ENCODE measurements at places on chromosomes 7 and 10.

DNA sequence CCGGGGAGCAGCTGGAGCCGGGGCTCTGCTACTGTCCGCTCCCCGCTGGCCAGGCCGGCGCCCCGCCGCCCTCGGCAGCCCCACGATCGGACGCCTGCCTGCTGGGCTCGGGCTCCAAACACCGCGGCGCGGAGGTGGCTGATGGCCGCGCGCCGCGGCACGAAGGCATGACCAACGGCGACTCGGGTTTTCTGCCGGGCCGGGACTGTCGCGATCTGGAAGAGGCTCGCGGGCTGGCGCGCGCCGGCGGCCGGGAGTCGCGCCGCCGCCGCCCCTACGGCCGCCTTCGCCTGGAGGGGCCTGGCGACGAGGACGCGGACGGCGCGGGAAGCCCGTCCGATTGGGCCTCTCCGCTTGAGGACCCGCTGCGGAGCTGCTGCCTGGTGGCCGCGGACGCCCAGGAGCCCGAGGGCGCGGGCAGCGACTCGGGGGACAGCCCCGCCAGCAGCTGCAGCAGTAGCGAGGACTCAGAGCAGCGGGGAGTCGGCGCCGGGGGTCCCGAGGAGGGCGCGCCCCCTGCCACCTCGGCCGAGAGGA is 570 bp downstream of the TBC1D12 start:
- DNase-seq: peak; percentile 48

DNA sequence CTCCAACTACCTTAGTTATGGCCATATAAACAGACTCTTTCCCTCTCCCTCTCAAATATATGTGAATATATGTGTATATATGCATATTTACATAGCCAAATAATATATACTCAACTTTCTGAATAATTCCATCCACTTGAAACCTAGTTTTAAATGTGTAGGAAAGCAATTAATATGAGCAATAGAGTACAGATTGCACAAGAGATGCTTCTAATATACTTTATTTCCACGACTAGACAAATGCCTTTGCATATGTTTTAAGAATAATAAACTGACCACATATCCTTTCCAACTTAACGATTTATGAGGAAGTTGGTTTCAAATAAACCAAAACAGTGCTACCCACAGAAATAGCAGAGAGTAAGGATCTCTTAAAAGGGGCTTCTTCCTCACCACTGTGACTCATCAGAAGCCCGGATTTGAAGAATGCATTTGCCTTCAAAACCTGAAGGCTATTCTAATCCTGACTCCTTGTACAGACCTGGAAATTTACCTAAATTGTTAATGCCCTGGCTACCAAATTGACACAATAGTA is 266.3 kb downstream of the AHR start:
- peak; percentile 16 for DNase-seq

DNA sequence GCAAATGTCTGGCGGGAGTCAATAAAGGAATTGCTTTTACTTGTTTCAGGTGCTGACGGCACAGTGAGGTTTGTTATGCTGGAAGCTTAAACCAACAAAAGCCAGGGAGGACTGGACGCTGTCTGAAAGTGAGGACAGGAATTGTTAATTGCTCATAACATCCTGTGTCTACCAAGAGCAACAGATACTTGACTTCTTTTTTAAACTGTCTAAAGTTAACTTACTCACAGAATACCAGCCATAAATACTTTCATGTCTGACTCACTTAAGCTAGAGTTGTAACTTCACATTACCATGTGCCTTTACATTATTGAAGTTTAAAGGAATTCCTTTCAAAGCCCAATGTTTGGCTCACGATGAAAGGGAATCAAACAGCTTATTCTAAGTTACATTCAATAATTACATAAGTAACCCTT is 252.7 kb upstream of the SHH start:
- peak; percentile 94 for DNase-seq

- DNase-seq: no peak
Measured at GRCh38 chr10:127046975-127047877, 142.0 kb downstream of the DOCK1 start.

DNA sequence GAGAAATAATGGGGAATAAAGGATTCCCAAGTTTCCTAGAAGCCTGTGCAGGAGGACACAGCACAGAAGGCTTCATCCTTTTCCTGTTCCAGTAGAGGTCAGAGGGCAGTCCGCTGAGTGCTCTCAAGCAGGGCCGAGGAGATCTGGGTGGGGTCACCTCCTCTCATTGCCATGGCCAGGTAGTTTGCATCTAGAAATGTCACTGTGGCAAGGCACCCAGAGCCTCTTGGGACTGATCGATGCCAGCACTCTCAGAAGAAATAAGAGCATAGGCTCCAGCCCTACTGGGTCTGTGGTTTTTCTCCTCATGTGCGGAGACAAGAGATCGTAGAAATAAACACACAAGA is 7.9 kb downstream of the NUB1 start:
- DNase-seq: peak; percentile 13

DNA sequence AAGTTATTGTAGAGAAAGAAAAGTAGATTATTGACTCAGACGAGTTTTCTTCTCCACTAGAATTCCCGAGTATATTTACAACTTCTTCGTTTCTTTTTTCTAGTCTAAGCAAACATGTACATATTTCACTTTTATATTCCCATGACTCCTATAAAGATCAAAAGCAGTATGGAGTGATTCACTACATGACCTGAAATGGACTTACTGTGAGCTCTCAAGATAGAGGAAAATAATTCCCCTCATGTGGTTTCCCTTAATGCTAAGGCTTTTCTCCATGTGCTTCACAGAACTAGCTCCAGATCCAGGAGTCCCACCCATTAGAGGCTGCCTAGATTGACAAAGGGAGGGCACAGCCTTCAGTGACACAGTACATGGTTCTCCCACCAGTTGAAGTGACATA is 823.1 kb upstream of the LRRTM3 start:
- no peak for DNase-seq

DNA sequence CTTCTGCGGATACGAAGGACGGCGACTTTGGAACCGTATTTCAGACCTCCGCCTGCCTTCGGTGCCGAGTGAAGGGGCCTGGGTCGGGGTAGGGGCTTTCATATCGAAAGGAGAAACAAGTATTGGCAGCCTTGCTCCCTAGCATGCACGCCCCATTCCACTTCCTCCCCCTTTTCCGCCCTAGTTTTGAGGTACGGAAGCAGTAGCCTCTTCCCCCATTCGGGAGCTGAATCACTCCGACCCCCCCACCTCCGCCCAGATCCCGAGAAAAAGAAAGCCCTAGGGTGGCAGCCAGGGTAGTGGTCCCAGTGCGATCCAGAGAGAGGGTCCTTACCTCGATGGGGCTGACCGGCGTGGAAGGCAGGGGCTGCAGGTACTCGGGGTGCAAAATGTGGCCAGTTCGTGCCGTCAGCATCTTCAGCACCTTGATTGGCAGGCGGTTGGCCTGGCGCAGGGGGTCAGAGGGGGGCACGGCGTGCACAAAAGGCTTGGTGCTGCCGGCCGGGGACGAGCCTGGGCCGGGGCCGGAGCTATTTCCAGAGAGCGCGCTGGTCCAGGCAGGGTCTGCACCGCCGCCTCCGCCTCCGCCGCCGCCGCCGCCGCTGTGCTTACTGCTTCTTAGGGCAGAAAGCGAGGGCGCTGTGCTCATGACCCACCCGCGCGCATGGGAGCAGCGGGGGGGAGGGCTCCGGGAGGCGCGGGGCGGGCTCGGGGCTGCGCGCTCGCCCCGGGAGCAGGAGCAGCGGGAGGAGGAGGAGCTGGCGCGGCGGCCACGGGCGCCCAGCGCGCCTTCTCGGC is 594 bp downstream of the ZNF503 start:
- peak; percentile 58 for DNase-seq

DNA sequence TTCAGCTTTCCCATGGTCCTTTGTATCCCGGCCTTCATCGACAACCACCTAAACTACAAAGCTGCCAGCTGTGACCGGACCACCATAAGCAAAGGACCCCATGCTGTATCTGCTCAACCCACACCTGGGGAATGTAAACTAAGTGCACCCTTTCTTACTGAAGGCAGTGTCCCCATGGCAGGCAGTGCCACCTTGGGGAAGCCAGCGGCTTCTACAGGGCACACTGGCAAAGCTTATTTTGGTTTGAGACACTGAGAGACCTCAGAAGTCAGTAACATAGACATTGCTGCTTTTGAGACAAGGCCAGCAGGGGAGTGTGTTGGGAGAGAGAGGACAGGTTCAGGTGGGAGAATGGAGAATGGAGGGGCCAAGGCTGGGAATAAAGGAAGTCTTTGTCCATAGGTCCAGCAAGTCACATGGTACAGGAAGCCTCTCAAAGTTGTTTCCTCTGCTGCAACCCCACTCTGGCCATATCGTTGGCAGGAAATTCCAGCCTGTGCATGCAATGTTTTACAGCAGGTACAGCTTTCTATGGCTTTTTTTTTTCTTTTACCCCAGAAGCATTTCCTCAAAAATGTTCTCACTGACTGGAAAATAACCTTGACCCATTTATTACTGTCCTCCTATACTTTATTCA is 85.9 kb upstream of the NPVF start:
- no peak for DNase-seq

DNA sequence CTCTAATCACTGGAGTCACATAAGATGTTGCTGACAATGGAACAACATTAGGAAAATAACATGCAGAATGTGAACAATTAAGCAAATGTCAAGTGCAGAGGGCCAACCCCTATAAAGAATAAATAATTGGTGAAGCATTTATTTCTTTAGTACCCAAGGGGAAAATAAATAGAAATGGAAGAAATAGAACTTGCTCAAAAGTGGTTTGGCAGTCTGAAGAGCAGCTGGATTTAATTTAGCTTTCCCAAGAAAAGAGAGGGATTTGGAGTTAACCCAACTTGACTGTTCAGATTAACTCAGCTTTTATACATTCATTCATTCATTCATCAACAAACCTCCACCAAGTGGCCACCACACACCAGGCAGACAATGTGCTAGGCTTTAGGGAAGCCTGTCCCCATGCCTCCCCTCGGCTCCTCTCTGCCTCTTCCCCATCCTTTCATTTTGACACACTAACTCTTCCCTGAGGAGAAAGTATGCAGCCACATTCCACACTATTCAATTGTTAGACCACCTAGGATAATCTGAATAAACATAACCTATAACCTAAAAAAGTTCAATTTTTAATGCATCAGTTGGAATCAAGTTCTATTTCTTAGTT is 295.5 kb downstream of the AHR start:
- no peak for DNase-seq

DNA sequence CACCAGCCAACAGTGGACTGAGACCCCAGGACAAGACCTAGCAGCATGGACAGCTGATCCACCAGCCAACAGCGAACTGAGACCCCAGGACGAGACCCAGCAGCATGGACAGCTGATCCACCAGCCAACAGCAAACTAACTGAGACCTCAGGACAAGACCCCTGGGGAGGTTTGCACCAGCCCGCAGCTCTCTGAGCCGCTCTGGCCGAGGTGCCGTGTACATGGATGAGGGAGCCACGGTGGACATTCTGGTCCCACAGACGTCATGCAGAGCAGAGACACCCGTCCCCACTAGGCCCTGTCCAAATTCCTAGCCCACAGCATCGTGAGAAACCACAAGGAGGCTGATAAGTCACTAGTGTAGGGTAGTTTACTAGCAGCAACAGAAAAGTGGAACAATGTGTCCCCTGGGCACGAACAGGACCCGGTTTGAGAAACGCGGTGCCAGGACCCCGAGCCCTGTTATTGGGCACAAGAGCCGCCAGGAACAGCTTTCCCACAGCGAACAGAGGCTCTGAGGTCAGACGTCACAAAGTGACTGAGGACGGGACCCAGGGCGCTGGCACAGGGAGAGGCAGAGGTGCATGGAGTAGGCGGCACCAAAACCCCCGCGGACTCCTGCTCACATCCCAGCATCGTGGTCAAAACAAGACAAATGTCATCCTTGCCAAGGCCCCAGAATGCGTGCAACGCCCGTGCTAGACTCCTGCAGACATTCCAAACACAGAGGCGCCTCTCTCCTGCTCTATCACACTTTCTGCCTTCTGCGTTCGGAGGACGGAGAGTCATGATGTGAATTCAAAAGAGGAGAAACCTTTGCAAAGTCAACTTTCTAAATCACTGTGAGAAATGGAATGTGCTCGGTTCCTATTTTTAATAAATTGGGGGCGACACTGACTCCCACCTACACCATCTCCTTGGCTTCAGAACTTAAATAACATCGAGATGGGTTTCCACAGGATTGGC is 8.1 kb downstream of the STK32C start:
- no peak for DNase-seq

DNA sequence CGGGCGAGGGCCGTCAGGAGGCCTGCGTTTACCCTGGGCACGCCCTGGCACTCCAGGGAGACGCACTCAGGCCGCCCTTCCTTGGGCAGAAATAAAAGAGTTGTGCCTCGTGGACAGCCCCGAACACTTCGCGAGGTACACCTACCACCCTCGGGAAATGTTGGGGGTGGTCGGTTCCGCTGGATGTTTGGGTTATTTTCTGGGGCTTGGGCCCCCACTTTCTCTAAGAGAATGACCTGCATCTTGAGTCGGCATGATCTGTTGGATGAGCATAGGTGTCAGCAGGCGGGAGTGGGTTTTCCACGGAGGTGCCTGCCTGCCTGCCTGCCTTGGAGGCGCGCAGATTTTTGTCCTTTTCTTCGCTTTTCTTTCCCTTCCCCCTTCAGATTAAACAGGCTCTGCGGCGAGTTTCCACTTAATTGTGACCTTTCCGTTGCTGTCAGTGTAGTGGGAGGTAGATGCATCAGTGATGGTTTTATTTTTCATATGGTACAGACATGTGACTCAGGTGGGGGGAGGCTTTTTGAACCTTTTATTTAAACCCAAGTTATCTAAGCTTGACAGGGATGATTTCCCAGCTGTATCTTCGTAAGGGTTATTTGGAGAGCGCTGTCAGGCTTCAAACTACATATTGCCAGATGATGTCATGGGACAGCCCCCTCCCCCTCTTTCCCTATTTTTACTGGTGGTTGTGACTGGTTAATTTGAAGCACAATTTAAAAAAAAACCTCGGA is 661 bp downstream of the HECTD2 start:
- no peak for DNase-seq

- DNase-seq: no peak
Measured at GRCh38 chr10:25824050-25824449, 110.0 kb upstream of the MYO3A start.

GRCh38 chr10:45302573-45302972 is 12.8 kb downstream of the OR13A1 start:
- no peak for DNase-seq

DNA sequence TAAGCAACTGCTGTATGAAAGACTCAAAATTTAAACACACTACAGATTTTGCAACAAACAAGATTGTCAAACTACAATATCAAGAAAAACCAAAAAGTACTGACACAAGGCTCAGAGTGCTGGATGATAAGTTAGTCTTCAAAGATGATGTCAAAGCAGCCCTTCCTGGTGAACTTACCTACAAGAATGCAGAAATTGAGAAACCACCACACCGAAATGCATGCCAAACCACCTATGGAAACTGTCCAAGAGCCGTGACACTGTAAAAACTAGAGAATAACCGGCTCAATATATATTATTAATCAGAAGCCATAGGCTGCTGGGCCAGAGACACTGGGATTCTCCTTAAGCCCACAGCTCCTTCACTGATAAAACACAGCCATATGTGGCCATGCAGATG is 25.3 kb downstream of the DENND11 start:
- no peak for DNase-seq

- DNase-seq: no peak
Measured at GRCh38 chr7:132618956-132619305, 42.7 kb upstream of the PLXNA4 start.

DNA sequence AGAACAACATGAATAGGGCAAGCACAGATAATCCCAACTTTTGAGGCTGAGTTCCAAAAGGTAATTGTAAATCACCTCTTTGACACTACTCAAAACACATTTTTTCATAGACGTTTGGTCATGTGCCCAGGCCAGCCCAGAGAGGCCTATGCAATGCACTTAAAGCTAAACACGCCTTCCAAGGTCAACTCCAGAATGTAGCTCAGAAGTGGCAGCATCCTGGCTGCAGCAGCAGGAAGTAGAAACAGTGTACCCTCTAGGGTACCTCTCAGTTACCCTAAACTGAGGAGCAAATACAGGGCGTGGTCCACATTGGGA is 58.7 kb downstream of the OSBPL3 start:
- no peak for DNase-seq
